ENCODE measurements at places on chromosomes 2 and 18.

DNA sequence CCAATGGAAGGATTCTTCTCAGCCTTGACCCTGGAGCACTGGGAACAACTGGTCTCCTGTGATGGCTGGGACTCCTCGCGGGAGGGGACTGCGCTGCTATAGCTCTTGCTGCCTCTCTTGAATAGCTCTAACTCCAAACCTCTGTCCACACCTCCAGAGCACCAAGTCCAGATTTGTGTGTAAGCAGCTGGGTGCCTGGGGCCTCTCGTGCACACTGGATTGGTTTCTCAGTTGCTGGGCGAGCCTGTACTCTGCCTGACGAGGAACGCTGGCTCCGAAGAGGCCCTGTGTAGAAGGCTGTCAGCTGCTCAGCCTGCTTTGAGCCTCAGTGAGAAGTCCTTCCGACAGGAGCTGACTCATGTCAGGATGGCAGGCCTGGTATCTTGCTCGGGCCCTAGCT is 28.8 kb downstream of the LIPG start:
- H3K4me3 ChIP-seq: no peak overlapping the region
- H3K36me3 ChIP-seq: no peaks in the 10 kb centered on the region
- no peak overlapping the region for H3K27ac ChIP-seq

- H3K4me3 ChIP-seq: no peak overlapping the region
- no peaks in the 10 kb centered on the region for H3K4me1 ChIP-seq
- H3K27me3 ChIP-seq: no peaks in the 10 kb centered on the region
- H3K27ac ChIP-seq: no peak overlapping the region
- no peak for DNase-seq
- H3K36me3 ChIP-seq: peaks cover 100% of the 10 kb centered on the region
Observed at GRCh38 chr2:8803658-8804379, 33.6 kb downstream of the KIDINS220 start.

- no peaks in the 10 kb centered on the region for H3K27me3 ChIP-seq
- H3K36me3 ChIP-seq: peaks cover 51% of the 10 kb centered on the region
- no peak overlapping the region for H3K27ac ChIP-seq
- H3K4me1 ChIP-seq: no peaks in the 10 kb centered on the region
Observed at GRCh38 chr18:49784427-49785185, 28.7 kb downstream of the ACAA2 start.

- H3K4me3 ChIP-seq: no peak overlapping the region
- no peaks in the 10 kb centered on the region for H3K36me3 ChIP-seq
- DNase-seq: no peak
- no peak overlapping the region for H3K27ac ChIP-seq
- no peaks in the 10 kb centered on the region for H3K4me1 ChIP-seq
- H3K27me3 ChIP-seq: no peaks in the 10 kb centered on the region
Observed at GRCh38 chr18:61637319-61637718, 255.5 kb downstream of the RNF152 start.

DNA sequence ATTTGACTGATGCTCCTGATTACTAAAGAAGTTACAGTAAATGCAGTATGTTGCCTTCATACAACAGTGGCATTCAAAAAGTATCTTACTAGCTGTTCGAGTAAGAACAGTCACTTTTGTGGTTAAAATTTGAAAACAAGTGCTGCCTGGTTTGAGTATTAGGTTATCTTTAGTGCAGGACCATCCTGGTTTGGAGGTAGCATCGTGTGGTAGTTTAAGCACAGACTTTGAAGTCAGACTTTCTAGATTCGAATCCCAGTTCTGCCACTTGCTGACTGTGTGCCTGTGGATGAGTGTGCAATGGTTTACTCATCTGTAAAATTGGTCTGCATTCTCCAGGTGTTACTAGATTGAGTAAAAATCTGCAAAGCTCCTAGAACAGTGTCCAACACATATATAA is 96.8 kb downstream of the SGPP2 start:
- no peaks in the 10 kb centered on the region for H3K36me3 ChIP-seq
- no peak overlapping the region for H3K4me3 ChIP-seq
- DNase-seq: no peak
- no peaks in the 10 kb centered on the region for H3K4me1 ChIP-seq
- no peak overlapping the region for H3K27ac ChIP-seq

Measured in spleen (tissue), 13 donors.